ENCODE measurements at places on chromosomes 5 and 9.
A peak's percentile ranks its signal among the peaks of the same experiment; 100 is the strongest.

DNA sequence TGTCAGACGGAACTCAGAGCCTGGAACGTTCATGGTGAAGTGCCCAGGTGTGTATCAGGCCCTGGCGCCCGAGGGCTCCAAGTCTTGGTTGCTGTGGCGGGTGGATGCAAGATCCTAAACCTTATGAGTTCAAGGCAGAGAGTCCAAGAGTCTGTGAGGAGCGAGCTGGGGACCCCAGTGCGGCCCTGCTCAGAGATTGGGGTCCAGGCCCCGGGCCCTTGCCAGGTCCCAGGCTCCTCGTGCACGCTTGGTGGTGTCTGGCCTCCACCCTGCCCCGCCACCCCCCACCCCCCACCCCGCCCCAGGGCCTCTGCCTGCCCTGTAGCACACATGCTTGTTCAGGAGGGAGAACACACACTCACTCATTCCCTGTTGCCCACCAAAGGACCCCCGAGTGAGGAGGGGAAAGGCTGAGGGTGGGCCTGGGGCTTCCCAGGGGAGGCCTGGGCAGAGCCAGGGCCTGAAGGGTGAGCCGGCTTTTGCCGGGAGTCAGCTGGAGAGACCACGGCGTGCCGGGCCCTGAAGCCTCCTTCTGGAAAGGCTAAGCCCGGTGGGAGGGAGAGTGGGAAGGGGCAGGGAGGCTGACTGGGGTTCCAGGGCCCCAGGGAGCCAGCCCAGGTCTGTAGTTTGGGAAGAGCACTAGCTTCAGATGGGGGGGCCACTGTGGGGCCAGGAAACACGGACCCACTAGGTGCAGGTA, 37.1 kb downstream of the FAM163B start:
- no peak for DNase-seq

GRCh38 chr5:154614595-154614994, 136.6 kb upstream of the HAND1 start:
- no peak for DNase-seq

- no peak for DNase-seq
Measured at GRCh38 chr9:134229466-134230091, 65.2 kb upstream of the RNU6ATAC start.

DNA sequence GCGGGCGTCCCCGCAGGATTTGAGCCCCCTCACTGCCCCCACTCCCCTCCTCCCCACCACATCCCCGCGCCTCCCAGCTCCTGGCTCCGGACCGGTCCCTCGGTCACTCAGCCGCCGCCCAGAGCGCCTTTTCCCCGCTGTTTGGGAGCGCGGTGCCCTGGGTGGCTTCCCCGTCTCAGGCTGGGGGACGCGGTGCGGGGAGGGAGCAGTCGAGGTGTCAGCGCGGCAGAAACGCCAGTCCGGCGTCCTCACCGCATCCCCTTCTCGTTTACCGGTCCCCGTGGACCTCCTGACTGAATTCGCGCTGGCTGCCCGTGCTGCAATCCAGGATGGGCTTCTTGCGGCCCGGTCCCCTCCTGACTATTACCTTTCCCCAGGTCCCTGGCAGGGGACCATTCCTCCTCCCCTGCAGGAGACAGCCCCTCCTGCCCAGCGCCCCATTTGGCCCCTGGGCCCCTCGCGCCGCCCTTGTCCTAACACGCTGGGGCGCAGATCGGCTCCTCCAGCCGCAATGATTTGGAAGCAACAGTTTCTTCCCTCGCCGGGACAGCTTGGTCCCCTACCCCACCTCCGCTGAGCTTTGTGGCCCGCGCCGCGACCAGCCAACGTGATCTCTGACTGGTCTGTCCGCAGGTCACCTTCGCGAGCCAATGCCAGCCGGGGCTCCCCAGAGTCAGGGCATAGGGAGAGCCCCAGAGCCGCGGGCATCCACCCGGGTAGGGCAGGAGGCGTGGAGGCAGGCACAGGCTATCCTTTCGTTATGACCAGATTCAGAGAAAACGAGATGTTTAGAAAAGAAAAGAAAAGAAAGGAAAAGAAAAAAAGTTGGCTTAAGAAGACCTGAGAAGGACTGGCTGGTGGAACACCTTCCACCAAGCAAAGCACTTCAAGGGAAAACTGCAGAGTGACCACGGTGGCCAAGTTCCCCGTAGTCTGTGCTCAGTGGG, 1.2 kb downstream of the ANKRD33B start:
- DNase-seq: no peak

GRCh38 chr5:94778299-94778698, 159.8 kb downstream of the SLF1 start:
- DNase-seq: no peak

DNA sequence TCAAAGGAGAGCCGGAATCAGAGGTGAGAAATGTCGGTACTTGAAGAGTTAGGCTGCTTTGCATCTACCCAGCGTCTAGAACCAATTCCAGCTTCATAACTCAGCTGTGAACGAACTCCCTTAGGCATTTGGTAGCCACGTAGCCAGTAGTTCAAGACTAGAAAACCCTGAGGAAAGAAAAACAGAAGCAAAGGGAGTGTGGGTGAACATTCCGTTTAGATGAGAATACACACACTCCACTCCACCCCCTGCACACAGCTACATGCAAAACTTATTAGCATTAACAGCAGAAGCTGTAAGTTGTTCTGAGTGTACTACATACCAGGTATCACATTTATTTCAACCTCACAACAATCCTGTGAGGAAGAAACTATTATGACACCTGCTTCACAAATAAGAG, 78.3 kb downstream of the SMIM23 start:
- no peak for DNase-seq

- no peak for DNase-seq
Measured at GRCh38 chr9:18610956-18611355, 137.0 kb downstream of the ADAMTSL1 start.

DNA sequence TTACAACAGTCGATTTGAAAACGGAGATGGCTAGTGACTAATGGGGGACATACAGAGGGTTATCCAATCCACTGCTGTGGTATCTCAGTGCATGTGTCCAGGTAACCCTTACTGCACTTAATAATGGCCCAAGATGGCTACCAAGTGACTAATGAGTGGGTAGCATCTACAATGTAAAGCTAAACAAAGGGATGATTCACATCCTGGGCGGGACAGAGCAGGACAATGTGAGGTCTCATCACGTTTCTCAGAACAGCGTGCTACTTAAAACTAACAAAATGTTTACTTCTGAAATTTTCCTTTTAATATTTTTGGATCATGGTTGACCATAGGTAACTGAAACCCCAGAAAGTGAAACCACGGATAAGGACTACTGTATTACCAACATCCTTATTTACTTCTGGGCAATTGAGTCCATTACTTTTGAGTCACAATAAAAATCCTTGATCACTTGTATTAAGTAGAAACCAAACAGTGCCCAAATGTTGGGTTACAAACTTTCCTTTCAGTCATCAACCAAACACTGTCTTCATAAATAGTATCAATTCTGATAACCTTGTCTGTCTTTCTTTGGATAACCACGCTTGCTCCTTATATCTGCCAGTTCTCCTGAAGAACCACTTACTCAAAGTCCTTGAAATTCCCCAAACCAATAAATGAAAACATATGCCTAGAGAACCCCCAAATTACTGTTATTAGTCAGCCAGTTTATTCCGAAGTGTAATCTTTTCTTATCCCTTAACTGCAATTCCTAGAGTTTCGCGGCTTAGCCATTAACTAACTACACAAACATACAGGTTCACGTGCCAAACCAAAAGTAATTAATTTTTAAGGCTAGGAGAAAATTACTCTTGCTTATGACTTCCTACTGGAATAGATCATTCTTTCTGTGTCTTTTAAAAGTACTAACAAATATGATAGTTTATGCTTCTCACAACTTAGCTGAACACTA, 59.7 kb downstream of the ELL2 start:
- DNase-seq: no peak

DNA sequence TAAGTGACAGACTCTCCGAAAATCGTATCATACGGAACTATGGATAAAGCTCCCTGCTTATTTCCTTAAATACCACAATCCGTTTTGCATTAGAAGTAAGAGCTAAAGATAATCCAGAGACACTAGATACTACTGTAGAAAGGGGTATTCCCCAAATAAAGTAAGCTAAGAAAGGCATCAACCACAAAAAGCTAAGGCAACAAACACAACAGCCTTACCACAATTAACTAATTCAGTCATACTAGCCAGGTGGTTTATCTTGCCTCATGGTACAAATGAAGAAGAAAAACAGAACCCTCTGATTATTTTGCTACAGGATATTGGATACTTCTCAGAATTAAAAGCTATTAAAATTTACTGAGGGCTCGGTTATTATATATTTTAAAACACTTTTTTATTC, 14.1 kb downstream of the ERP44 start:
- no peak for DNase-seq

DNA sequence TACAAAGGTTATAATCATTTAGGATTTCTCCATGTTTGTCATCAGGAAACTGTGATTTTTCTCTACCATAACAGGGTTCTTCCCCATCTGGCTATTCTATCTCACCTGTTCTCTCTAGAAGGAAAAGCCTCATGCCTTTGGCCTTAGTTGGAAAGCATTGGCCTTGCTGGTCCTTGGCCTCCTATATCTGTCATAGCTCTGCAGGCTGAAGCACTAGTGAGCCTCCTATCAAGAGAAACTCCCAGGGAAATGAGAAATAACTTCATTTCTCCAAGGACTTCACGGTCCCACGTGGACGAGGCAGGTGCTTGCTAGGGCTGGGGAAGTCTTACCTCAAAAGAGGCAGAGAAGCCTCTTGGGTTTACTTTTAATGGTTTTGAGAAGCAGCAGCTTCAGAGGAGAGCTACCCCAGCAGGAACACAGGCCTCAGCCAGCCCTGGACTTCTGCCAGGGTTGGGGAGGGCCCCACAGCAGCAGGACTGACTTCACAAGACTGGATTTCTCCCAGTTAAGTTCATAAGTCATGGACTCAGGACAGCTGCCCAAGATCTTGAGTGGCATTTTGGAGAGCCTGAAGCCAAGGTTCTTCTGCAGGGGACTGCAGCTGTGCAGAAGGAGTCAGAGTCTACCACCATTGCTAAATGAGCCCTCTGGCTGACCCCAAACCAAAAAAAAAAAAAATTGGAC, 15.8 kb upstream of the PSAT1 start:
- no peak for DNase-seq

- DNase-seq: peak; percentile 33
Measured at GRCh38 chr5:132496631-132497487, 6.3 kb upstream of the IRF1 start.

DNA sequence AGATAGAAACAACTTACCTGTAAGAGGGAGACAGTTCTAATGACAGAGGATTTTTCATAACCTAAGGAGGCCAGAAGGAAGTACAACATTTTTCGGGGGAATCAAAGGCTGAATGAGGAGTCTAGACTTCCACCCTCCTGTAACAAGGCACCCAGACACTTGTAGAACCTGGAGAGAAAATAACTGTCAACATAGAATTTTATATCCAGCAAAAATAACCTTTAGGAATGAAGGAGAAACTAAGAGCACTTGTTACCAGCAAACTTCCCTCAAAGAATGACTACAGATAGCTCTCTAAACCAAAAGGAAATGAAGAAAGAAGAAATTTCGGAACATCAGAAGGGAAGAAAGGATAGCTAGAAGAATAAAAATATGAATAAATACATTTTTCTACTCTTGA, 25.9 kb upstream of the F2RL2 start:
- DNase-seq: no peak

- DNase-seq: no peak
Measured at GRCh38 chr9:129469188-129469987, 151.5 kb downstream of the C9orf50 start.

DNA sequence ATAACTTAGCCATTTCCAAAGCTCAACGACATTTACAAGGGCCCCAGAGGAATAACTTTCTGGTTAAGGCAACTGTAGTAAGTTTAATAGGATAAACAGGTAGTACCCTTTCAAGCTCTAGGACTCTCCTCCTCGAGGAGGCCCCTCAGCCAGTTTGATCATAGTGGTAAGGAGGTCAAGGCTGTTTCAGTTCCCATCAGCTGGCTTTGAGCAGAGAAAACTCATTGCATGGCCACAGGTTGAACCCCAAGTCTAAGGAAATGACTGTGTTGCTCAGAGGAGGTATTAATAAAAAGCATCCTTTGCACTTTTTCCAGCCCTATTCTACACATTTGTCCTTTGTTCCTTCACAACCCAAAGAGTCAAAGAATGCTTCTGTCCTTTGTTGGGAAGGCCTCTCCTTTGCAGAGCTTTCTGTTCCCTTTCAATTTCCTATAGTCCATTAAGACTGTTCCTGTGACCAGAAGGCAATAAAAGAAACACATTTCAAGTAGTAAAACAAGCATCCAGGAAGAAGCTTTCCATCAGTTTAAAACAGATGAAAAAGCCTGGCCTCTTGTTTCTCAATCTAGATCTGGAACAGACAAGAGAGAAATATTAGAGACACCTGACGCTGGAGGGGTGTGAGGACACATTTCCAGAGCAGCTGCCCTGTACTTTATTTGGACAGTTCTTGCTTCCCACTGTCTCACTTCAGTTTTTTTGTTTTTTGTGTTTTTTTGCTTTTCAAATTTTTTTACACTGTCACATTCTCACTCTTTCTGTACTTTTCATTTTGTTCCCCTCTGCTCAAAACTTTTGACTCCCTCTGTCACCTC, 54.1 kb downstream of the PRRC1 start:
- no peak for DNase-seq

- DNase-seq: no peak
Measured at GRCh38 chr5:138975098-138975847, 100.1 kb upstream of the LRRTM2 start.

- DNase-seq: no peak
Measured at GRCh38 chr5:55896238-55896637, 45.1 kb downstream of the IL31RA start.

- DNase-seq: no peak
Measured at GRCh38 chr5:94893412-94894135, 275.1 kb downstream of the SLF1 start.

GRCh38 chr5:34551911-34552433, 104.2 kb upstream of the RAI14 start:
- no peak for DNase-seq

- no peak for DNase-seq
Measured at GRCh38 chr5:89173528-89173927, 290.5 kb upstream of the MEF2C start.

- DNase-seq: no peak
Measured at GRCh38 chr9:134885679-134886412, 5.2 kb downstream of the FCN2 start.
